ENCODE measurements at places on chromosomes 2 and 18. TPM values are rescaled to one million over a fixed set of nuclear protein-coding genes. Genes with fewer than 3 reads are reported as not detected.
A peak's percentile ranks its signal among the peaks of the same experiment; 100 is the strongest.

DNA sequence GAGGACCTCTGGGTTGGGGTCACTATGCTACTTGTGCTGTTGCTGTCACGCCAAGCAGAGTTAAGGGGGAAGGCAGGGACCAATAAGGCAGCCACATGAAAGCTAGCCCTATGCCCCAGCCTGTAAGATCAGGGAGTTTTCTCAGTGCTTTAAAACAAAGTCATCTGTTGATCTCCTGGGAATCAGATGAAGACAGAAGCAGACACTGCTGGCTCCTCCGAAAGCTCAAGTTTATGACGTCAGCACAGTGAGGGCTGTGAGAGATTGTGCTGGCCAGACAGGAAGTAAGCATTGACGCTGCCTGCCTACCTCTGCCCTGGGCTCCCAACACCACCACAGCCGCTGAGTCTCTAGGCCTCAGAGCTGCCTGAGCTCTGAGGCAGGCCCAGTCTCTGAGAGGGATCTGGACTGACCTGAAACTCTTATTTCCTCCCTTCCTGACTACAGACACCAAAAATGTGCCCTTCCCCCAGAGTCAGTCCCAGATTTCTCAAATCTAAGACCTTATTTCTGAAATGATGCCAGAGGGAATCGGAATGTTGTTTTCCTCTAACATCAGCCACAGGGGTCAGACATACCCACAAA is 118.1 kb upstream of the EPAS1 start:
- DNase-seq, result peak; percentile 58

DNA sequence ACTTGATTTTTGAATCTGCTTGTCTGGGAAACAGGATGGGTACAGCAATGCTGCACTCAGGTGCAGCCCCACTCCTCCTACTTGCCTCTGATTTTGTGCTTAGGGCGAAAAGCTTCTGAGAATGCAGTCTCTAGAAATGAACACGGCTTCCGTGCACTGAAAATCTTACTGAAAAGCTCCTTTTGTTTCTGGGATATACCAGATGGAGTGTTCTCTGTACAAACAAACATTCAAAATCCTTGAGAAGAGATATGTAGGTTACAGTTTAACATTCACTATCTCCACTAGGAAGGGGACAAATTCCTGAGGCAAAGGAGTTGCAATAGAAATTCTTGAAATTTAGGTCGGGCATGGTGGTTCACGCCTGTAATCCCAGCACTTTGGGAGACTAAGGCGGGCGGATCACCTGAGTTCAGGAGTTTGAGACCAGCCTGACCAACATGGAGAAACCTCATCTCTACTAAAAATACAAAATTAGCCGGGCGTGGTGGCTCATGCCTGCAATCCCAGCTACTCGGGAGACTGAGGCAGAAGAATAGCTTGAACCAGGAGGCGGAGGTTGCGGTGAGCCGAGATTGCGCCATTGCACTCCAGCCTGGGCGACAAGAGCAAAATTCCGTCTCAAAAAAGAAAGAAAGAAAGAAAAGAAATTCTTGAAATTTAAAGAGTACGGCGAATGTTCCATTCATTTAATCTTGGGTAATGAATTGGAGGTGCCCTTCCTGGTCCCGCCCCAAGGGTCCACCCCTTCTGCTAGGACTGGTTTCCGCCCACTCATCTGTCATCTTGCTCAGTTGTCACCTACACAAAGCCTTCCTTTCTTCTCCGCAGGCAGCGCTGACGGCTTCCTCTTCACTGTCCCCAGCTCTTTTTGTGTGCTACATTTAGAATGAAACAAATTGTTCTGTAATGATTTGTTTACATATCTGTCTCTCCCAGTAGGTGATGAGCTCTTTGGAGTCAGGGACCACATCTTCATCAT is 92.4 kb downstream of the SOCS6 start:
- no peak for DNase-seq

GRCh38 chr2:186962085-186962747 is 113.2 kb upstream of the ZSWIM2 start:
- DNase-seq, result no peak

- DNase-seq, result peak; percentile 6
Observed at GRCh38 chr2:152925547-152926448, 207.4 kb downstream of the ARL6IP6 start.

DNA sequence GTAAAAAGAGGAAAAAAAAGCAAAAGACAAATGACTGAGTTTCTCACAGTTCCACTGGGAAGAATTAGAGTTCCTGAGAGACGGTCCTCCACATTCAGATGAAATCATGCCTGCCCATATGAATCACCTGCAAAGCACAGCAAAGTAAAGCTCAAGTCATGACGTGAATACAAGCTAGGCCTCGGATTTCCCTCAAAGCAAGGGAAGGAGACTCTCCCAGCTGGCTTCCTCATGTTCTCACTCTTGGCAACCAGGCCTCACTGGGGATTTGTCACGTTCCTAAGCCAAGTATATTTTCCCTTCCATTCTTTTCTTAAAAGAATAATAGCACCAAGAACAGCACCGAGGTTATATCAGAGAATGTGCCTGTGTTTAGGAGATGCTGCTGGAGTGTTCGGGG is 47.0 kb downstream of the CYP27C1 start:
- peak; percentile 82 for DNase-seq

GRCh38 chr2:233477548-233478433 is 88.8 kb downstream of the USP40 start:
- DNase-seq, result no peak

DNA sequence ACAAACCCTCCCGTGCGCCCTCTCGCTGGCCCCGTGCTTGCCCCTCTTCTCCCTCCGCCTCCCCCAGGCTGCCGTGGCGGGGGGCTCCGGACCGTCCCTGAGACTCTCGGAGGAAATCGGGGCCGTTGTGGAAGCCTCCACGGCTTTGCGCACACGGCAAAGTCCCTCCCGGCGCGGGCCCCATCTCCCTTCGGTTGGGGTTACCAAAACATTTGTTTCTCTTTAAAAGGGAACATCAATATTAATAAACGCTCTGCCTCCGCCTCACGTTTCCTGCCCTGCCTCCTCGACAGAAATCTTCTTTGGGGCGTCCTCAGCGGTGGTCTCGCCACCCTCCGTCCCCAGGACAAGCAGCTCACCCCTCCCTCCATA is 3.8 kb downstream of the PAX3 start:
- DNase-seq, result no peak

DNA sequence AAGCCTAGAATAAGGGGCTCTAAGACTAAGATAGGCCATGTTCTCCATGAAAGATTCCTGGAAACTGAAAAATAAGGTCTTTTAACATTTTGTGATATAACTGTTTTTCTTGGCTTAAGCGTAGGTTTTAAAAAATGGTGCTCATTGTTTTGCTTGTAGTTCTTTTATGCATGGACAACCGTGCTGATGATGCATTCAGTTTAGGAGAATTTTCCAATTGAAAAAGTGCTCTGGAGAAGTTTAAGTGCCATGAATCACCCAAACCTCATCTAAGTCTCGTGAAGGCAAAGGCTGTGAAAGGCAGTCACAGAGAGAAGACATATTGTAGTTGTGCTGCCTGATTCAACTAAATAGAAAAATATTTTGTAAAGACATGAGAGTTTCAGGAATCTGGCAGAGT is 111.8 kb upstream of the GAREM1 start:
- DNase-seq, result no peak

DNA sequence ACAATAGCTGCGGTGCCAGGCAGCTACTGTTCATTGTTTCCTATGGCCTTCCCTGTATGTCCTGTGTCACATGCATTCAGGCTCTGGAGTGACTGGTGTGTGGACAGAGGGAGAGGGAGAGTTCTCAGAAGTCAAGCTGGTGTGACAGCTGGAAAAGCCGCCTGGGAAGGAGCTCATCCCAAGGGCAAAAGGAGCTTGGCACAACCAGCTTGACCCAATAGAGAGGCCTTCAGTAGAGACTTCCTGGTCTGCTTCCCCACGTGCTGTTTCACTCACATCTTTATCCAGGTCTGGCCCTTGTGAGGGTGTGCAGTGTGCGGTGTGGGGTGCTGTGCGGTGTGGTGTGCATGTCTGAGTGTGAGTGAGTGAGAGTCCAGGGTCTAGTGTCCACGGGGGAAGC is 11.1 kb upstream of the NT5DC4 start:
- no peak for DNase-seq

- DNase-seq, result no peak
Observed at GRCh38 chr2:112621790-112622527, 23.8 kb upstream of the SLC20A1 start.

DNA sequence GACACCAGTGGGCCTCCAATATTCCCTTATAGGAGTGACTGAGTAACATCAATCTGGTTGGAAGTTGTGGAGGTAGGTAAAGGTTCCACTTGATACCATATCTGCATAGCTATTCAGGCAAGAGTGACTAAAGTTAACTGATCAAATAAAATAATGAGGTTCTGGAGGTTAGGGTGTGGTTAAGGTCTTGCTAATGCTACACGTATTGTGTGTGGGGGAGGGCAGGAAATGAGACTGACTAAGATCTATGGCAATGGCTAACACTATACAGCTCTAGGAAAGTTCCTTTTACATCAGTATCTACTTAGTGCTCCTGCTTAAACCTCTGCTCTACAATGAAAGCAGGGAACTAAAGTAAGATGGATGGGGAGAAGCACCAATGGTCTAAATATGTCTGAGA is 149.1 kb upstream of the MGAT5 start:
- DNase-seq, result no peak

DNA sequence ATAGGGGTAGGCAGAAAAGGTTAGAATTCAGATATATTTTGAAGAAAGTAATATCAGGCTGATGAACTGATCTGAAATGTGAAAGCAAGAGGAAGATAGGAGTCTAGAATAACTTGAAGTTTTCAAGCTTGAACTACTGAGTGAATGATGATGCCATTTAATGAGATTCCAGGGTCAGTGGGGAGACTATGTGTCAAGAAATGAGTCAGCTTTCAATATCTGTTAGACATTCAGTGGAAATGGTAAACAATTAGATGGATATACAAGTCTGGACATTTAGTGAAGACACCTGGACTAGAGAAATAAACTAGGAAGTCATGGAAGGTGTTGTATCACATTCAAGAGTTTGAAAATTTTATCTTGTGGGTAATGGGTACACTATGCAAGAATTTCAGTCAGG is 326.9 kb downstream of the FSIP2 start:
- no peak for DNase-seq

DNA sequence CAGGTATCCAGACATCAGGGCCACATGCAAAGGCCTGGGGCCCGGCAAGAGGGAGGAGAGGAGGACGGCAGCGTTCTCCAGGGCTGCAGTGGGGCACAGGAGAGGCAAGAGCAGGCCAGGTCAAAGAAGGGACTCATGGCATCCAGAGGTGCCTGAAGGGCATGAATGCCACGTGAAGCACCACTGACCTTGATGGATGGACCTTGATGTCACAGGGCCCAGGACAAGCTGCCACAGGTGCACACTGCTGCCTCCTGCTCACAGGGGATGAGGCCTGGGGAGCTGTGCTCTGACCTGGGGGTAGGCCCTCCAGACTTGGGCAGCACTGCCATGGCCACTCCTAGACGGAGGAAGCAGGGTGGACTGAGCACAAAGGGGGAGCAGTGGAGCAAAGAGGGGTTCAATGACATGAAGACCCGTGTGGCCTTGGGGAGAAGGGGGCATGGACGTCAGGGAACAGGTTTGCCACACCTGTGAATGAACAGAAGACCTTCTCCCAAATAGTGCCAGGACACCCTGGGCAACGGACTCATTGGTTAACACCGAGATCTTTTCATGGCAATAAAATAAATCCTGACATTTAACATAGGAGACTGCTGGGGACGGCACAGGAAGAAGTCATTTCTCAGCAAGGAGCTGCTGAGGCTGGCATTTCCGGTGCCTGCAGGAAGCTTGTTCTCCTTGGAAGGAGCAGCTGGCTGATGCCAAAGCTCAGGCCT is 65.6 kb downstream of the EMX1 start:
- no peak for DNase-seq

GRCh38 chr2:235501673-235502031 is 7.8 kb downstream of the AGAP1 start:
- no peak for DNase-seq

DNA sequence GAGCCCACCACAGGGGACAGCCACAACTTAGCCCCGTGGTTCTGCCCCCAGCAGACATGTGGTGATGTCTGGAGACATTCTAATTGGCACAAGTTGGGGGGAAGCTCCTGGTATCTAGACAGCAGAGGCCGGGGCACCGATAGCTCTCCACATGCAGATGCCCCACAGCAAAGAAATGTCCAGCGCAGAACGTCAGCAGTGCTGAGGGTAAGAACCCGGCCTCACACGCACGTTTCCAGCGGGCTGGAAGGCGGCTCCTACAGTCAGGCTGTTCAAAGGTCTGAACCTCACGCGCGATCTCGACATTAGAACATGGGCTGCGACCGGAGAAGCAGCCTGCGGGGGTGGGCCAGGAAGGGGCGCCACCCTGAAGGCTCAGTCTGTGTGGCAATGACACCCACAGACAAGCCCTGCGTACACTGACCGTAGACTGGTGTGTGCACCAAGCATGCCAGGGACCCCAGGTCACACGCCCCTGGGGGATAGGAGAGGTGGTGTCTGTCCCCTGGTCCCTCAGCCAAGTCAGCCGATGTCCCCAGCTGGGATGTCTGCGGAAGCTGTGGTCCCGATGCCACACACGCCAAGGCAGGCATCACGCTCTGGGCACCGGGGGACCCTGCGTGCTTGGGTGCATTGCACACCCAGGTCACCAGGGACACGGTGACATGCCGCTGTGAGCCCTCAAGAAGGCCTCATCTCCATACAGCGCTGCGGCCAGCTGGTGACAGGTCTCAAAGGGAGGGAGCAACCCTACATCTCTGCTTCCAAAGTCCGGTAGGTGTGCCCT is 66.3 kb downstream of the PARD6G start:
- DNase-seq, result no peak

DNA sequence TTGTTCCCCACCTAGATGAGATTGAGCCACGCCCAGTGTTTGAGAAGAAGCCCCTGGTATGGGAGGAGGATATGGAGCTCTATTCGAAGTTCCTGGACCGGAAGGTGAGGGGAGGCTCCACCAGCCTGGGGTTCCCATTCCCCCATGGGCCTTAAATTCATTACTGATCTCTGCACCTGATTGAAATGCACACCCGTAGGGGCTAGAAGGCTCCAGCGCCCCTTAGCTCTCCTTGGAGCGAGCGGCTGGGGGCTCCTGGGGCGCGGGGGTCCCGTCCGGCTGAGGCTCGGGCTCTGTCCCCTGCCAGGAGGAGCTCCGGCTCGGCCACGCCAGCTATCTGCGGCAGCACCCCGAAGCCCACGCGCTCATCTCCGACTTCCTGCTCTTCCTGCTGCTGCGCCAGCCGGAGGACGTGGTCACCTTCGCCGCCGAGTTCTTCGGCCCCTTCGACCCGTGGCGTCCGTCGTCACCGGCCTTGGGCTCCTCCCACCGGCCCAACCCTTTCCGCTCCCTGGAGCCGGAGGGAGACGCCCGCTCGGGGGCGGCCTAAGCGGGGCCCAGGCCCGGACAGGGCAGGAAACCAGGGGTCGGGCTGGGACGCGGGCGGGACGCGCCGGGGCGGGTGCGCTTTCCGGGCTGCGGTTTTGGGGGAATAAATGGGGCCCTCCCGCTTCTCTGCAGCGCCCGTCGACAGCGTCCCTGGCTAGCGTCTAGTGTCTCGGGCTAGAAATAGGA is 10.9 kb downstream of the CATIP start:
- DNase-seq, result peak; percentile 89

The BMP10 gene
- not detected for polyA plus RNA-seq

The RAPGEF4 gene
- polyA plus RNA-seq, result 2.5 TPM

The GPR17 gene
- polyA plus RNA-seq, result 2.9 TPM

The ZSWIM2 gene
- polyA plus RNA-seq, result not detected

The WIPF1 gene
- polyA plus RNA-seq, result 39.0 TPM

The PTPRN gene
- 0.12 TPM for polyA plus RNA-seq

The FIGN gene
- 0.99 TPM for polyA plus RNA-seq

The FBXO48 gene
- polyA plus RNA-seq, result 1.8 TPM

Measured in hindlimb muscle (tissue), 1 donor.